ENCODE measurements at places on chromosomes 13 and 19.
A peak's percentile ranks its signal among the peaks of the same experiment; 100 is the strongest.

DNA sequence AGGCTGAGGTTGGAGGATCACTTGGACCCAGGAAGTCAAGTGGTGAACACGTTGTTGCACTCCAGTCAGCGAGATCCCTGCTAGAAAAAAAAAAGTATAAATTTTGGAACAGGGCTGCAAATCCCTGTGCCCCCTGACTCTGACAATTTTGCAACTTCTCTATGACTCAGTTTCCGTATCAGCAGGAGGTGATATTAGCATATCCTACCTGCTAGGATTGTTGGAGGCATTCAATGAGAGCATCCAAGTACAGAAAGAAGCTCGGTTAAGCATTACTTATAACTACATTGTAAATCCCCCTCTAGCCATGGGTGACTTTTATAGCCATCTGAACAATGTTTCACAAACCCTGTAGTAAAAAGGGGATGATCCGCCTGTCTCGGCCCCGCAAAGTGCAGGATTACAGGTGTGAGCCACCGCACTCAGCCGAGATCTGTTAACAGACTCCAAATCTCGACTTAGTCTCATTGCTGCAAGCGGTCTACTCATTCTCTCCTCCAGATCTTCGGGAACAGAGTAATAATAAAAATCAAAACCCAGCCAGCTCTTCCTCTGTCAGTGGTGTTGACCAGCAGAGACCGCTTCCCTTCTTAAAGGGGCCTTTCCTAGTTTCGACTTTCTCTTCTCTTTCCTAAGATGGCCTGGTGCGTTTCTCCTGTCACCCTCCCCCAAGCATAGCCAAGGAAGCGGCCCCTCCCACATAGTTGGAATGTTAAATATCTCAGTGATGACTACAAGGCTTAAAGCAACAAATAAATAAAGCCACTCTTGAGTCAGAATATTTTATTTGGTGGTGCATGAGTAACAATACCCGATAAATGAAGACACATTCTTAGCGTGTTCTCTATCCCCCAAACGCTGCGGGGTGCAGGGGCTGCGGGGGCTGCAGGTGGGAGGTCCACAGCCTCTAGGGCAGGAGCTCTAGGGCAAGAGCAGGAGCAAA is 10.3 kb upstream of the BICRA start:
- no peak for DNase-seq

DNA sequence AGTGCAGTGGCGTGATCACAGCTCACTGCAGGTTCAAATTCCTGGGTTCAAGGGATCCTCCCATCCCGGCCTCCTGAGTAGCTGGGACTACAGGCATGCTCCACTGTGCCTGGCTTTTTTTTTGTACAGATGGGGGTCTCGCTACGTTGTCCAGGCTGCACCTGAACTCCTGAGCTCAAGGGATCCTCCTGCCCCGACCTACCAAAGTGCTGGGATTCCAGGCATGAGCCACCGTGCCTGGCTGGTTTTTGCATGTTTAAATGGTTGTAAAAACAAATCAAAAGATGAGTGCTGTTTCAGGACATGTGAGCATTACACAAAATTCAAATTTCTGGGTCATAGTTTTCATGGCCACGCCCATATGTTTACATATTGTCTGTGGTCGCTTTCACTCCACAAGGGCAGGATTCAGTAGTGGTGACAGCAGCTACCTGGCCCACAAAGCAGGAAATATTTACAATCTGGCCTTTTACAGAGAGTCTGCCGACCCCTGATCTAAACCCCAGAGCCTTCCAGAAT is 5.3 kb downstream of the MATK start:
- no peak for DNase-seq

GRCh38 chr13:39406688-39407087 is 196.3 kb downstream of the LHFPL6 start:
- no peak for DNase-seq

DNA sequence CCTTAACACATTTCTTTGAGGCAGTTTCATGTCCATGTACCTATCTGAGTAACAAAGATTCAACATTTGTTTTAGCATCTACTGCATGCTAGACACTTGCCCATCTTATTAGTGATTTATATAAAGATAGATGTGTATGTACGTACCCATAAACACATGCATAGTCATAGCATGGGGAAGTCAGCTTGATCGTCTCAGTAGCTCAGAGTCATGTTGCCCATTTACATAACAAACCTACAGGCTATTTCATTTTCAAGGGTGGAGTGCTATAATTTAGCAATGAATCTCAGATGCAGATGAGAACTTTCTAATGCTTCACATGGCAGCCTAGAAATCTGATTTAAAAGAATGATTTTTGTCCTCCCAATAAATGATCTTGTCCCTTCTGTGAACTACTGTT is 23.5 kb downstream of the FLT1 start:
- DNase-seq = no peak

DNA sequence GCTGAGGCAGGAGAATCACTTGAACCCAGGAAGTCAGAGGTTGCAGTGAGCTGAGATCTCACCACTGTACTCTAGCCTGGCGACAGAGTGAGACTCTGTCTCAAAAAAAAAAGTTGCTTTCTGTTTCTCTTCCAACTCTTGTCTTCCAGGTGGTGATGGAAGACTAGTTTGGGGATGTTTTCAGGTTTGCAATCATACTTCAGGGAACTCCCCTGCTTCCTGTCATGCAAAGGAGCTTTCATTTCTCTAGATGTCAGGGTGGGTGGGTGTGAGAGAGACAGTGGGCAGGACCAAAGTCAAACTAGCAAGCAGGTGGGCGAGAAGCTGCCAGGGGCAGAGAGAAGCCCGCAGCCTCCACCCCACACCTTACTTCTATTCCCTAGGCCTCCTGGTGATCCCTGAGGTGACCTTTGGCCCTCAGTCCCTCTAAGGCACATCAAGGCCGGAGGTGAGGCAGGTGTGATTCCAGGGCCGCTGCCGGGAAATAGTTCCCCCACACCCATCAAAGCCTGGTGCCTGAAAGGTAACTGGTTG is 25.7 kb downstream of the CCNE1 start:
- DNase-seq = no peak

DNA sequence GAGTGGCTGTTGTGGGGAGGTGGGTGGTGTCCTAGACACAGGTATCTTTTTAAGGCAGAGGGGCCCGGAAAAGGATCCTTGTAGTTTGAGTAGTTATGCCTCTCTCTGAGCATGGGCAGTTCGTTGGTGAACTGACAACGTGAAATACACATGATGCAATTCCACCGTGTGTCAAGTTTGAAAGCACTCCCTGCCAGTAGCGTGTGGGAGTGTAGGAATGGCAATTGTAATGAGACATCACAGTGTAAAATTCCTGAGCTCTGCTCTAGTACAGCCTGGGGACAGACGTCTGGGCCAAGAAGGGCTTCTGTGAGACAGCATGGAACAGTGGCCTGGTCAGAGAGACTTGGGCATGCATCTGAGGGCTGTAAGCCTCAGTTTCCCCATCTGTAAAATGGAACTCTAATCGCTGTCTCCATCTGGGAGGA is 10.4 kb upstream of the ASF1B start:
- DNase-seq = no peak

GRCh38 chr13:23794267-23795161 is 94.7 kb downstream of the MIPEP start:
- DNase-seq = peak; percentile 39

- no peak for DNase-seq
These were observed 174.6 kb downstream of the ITGBL1 start for GRCh38 chr13:101626925-101627555.

DNA sequence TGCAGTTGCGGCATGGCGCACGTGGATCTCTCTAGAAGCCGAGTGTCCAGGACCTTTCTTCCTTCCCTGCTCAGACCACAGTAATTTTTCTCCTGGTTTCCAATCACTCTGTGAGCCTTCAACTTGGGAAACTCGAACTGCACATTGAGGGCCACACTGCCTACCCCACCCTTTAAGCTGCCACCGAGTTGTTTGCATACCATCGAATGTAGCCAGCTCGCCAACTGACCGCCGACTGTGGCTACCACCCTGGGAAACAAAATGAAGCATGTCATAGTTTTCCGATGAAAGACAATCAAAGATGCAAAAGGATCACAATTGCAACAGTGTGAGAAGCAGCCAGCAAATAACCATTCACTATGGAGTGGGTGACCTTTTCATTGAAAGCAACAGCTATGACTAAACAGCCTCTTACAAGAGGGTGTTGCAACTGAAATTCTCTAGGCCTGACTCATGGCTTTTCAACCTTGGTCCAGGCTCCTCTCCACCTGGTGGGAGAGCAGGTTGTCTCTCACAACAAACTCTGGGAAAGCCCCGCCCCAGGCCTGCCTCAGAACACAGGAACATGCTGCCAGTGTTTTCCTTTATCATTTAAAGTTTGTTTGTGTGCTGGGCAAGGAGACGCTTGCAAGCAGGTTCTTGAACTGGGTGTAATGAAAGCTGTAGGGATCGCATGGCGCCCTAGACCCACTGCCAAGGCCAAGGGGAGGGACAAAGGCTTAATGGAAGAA is 141.7 kb upstream of the SERP2 start:
- no peak for DNase-seq

GRCh38 chr19:39796000-39796498 is 17.4 kb downstream of the LEUTX start:
- no peak for DNase-seq

- DNase-seq = no peak
These were observed 16.0 kb downstream of the KCTD15 start for GRCh38 chr19:33812388-33813330.

DNA sequence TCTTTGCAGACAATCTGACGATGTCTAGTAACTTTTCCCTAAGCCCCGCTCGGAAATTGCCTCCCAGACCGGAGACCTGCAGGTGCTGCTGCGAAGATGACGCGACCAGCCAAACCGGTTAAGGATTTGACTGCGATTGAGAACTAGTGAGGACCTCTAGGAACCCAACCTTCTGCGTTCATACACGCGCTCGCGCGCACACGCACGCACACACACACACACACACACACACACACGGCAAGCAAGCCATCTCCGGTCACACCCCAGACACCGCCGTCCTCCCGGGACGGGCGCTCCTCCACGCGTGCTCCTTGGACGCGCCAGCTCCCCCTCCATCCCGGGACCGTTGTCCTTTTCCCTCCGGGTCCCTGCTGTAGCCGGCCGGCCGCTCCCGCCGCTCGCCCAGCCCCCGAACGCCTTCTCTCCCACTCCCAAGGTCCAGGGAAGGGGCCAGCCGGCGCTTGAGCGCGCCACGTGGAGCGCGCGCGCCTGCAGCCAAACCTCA is 1.2 kb downstream of the TBC1D4 start:
- DNase-seq = peak; percentile 25

GRCh38 chr13:96221471-96221870 is 131.6 kb downstream of the HS6ST3 start:
- DNase-seq = no peak

DNA sequence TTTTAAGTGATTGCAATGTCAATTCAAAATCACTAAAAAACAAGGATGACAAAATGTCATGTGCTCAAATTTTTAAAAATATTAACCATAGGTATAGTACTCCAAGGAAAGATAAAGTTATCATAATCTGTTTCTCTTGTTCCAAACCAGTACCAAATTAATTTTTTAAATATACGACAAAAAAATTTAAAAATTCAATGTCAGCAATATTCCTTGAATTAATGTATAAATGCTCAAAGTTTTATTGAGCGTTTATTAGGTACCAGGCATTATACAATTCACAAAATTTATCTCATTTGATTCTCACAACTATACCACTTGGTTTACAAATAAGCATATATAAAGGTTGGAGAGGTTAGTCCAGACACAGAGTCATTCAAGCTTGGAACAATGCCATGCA is 64.7 kb downstream of the MYCBP2 start:
- DNase-seq = no peak

DNA sequence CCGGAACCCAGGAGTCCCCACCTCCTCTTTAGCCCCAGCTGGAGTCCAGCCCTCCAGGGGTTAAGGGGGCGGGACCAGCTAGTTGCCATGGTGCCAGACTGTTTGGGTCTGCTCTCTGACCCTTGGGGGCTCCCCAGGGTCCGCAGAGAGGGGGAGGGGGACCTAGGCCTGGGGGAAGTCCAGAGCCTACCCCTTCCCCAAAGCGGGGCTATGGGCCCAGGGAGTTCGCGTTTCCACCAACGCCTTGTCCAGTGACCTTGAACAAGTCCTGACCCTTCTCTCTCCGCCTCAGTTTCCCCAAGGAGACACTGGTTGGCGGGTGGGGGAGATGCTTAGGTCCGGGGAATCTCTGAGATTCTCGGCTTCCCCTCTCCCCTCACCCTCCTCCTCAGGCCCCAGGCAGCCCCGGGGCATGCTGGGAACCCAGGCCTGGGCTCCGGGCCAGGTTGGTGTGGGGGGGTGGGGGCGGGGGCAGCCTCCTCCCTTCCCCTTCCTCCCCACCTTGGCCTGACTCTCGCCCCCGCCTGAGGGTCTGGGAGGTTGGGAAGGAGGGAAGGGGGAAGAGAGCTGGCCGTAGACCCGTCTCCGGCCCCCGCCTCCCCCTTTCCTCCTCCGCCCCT is 2.6 kb upstream of the SPACA6 start:
- peak; percentile 92 for DNase-seq

DNA sequence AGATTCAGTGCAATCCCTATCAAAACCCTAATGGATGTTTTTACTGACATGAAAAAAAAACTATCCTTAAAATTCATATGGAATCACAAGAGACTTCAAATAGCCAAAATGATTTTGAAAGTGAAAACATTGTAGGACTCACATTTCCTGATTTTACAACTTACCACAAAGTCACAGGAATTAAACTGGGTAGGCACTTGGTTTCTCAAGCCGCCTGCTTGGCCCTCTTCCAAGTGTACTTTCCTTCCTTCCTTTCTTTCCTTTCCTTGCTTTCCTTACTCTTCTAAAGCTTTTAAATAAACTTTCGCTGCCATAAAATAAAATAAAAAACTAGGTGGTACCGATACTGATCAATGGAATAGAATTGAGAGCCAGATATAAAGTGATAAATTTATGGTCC is 21.0 kb upstream of the CD33 start:
- no peak for DNase-seq

DNA sequence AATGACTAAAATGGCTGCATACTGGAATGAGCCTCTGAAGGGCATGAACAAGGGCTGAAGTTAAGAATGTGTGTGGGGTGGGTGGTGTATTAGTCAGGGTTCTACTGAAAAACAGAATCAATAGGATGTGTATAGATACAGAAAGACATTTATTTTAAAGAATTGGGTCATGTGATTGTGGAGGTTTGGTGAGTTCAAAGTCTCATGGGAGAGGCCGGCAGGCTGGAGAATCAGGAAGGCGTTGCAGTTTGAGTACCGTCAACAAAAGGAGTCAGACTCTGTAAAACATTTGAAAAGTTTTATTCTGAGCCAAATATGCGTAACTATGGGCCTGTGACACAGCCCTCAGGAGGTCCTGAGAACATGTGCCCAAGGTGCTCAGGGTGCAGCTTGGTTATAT is 24.5 kb upstream of the CYSLTR2 start:
- no peak for DNase-seq

DNA sequence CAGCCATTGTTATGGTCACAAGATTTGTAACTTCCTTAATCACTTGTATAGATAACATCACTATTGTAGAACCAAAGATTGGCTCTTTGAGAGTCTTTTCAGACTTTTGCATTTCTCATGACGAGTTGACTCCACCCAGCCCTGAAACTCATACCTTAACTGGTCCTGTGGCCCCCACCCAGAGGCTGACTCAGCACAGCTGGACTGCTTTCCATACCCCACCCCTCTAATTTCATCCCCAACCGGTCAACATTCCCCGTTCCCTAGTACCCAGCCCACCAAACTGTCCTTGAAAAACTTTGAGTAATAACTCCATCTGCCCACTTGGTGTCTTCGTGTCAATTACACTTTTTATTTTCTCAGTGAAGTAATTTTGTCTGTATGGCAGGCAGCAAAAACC is 32.1 kb upstream of the SLITRK1 start:
- DNase-seq = no peak

GRCh38 chr13:22893777-22894176 is 287.0 kb upstream of the SGCG start:
- DNase-seq = no peak

Measured in skin of body (tissue), 3 donors.